ENCODE measurements at places on chromosomes 6 and 20. TPM values are rescaled to one million over a fixed set of nuclear protein-coding genes. Genes with fewer than 3 reads are reported as not detected.

SRMS gene
- not detected for total RNA-seq

TSHZ2 gene
- total RNA-seq: 22.9 TPM

DNA sequence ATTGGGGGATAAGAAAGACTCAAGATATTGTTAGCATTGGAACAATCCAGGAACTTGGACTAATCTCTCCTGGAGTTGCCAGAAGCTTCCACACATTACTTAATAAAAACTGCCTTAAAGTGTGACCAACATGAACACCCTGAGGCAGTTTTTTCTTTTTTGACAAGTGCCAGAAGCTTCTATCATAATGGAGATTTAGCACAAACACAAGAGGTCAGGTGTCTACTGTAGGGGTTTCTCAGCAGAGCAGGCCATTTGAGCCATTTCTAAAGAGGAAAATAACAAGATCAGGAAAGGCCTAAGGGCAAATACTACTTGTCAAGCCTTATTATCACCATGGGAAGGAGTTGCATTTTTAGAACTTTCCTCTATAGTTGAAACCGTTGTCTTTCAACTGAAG, 361.5 kb downstream of the EPM2A start:
- DNase-seq: no peak
- H3K27me3 ChIP-seq: no peaks in the 10 kb centered on the region
- no peak overlapping the region for H3K27ac ChIP-seq
- H3K4me1 ChIP-seq: no peaks in the 10 kb centered on the region

DNA sequence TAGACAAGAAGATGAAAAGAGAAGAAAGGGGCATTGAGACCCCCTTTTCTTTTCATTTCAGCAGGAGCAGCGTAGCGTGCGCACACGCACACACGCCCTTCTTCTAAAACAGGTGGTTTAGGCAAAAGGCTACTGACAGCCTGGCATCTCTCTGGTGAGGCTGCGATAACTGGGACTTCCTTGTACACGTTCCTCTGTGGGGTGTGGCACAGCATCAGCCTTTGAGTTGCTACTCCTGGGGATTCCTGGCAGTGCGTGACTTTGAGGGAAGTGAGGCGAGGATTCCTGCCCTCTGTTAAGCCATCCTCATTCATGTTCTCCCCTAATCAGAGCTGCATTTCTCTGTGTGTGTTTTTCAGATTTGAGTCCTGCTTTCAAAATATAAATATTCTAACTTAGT, 94.7 kb downstream of the TMEM170B start:
- H3K4me1 ChIP-seq: no peaks in the 10 kb centered on the region
- no peak for DNase-seq
- no peak overlapping the region for H3K4me3 ChIP-seq

- no peaks in the 10 kb centered on the region for H3K36me3 ChIP-seq
- H3K27ac ChIP-seq: no peak overlapping the region
- H3K4me1 ChIP-seq: no peaks in the 10 kb centered on the region
- no peak for DNase-seq
- no peak overlapping the region for H3K4me3 ChIP-seq
These were observed 117.5 kb downstream of the FAM120B start for GRCh38 chr6:170423814-170424603.

DNA sequence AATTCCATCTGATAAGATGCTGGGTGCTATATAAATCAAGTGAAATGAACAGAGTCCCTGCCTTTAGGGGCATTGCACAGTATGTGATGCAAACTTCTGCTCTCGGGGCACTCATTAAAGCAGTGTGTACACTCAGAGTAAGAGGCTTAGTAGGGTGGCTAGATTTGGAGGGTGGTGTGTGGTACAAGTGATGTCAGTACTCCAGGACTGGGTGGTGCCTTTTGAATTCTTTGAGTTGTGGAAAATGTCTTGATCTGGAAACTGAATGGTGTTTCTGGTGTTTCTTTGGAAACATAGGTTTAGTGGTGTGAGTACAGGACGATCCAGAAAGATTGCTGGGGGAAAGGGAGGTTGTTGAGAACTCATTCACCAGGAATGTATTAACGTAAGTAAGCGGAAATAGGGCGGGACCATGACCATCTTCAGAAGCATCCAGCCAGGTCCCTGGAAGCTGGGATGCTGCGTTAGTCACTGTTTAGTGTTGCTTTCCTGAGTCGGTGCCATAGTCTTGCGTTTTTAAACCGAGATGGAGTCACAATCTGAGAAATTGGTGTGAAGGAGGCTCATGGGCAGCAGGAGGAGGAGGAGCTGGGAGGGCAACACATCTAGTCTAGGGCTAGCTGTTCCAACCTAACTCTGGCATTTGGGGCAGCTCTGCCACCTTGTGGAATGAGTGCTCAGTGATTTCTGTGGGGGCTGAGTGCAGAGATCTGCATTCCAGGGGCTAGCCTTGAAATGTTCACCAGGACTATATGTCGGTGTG, 70.3 kb downstream of the SCAND1 start:
- no peaks in the 10 kb centered on the region for H3K27me3 ChIP-seq
- H3K27ac ChIP-seq: peak overlapping the region; percentile 91
- peak; percentile 89 for DNase-seq
- peak overlapping the region; percentile 23 for H3K4me3 ChIP-seq
- H3K4me1 ChIP-seq: no peaks in the 10 kb centered on the region

- H3K36me3 ChIP-seq: no peaks in the 10 kb centered on the region
- H3K27me3 ChIP-seq: no peaks in the 10 kb centered on the region
- DNase-seq: peak; percentile 65
- no peaks in the 10 kb centered on the region for H3K4me1 ChIP-seq
- H3K27ac ChIP-seq: peak overlapping the region; percentile 16
- no peak overlapping the region for H3K4me3 ChIP-seq
These were observed 50.4 kb downstream of the BANF2 start for GRCh38 chr20:17749978-17750721.

- H3K27me3 ChIP-seq: no peaks in the 10 kb centered on the region
- H3K27ac ChIP-seq: no peak overlapping the region
- H3K4me3 ChIP-seq: no peak overlapping the region
- no peaks in the 10 kb centered on the region for H3K36me3 ChIP-seq
These were observed 18.1 kb downstream of the SPDEF start for GRCh38 chr6:34537922-34538550.

- H3K36me3 ChIP-seq: no peaks in the 10 kb centered on the region
- H3K27ac ChIP-seq: no peak overlapping the region
- H3K4me3 ChIP-seq: no peak overlapping the region
- no peaks in the 10 kb centered on the region for H3K4me1 ChIP-seq
These were observed 3.7 kb upstream of the PRND start for GRCh38 chr20:4717816-4718570.

- no peaks in the 10 kb centered on the region for H3K27me3 ChIP-seq
- H3K4me3 ChIP-seq: no peak overlapping the region
- DNase-seq: no peak
- no peaks in the 10 kb centered on the region for H3K36me3 ChIP-seq
These were observed 208.7 kb downstream of the PHF3 start for GRCh38 chr6:63844287-63844686.

- no peaks in the 10 kb centered on the region for H3K36me3 ChIP-seq
- no peaks in the 10 kb centered on the region for H3K4me1 ChIP-seq
These were observed 198.6 kb downstream of the ZDHHC14 start for GRCh38 chr6:157579467-157580031.

DNA sequence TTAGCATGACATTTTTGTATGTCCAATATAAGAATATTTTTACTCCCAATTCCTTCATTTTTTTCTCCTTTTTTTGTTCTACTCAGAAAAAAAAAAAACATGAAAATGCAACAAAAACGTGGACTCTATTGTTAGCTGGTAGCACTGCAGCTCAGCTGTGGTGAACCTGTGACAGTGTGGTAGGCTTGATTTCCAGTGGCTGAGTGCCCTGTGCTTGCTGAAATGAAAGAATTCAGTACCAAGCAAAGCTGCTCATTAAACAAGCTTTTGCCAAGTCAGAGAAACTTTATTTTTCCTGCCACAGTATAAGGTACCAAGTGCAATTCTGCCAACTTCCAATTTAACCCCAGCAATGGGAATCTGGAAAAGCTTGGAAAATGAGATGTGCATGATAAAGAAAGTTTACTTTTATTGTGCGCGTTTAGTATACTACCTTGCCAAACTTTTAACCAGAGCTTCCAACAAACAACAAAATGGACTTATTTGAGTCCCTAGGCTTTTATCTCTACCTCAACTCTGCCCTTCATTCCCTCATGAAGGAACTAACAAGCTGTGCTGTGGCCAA, 215.2 kb downstream of the SLC35F1 start:
- no peak overlapping the region for H3K27ac ChIP-seq
- H3K27me3 ChIP-seq: no peaks in the 10 kb centered on the region
- no peak overlapping the region for H3K4me3 ChIP-seq
- H3K4me1 ChIP-seq: no peaks in the 10 kb centered on the region
- no peak for DNase-seq

DNA sequence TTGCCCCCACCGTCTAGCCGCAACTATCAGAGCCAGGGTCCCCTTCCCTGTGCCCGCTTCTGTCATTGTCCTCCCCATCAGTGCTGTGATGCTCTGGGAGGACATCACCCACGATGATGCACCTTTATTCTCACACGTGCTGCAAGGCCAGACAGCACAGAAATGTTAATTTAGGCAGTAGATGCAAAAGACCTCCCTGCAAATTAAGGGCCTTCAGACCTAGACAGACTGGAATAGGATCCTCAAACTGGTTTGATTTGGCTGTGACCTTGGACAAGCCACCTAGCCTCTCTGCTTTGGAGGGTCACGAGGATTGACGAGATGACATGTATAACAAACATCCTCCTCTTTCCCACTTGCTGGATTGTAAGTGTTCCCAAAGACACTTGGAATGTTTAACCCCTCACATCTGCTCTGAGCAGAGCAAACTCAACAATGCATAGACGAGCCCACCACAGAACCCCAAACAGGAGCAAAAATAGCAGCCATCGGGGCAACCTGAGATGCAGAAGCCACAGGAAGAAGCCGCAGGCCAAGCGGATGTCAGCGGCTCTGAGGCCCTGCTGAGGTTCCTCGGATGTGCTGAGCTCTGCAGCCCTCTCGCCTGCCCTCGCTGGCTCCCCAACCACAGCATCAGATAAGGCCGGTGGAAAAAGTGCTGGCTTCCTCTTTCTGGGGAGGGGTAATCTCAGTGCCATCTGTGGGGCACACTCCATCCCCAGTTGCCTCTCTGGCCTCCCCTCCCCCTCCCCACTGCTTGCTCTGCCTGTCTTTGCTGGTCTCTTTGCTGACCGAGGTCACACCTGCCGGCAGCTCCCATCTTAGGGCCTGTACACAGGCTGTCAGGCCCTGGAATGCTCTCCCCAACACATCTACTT, 35.3 kb downstream of the TOX2 start:
- H3K27ac ChIP-seq: no peak overlapping the region
- no peak overlapping the region for H3K4me3 ChIP-seq
- no peaks in the 10 kb centered on the region for H3K27me3 ChIP-seq
- DNase-seq: no peak
- no peaks in the 10 kb centered on the region for H3K36me3 ChIP-seq
